ENCODE measurements at places on chromosomes 16 and 17. TPM values are rescaled to one million over a fixed set of nuclear protein-coding genes. Genes with fewer than 3 reads are reported as not detected.

DNA sequence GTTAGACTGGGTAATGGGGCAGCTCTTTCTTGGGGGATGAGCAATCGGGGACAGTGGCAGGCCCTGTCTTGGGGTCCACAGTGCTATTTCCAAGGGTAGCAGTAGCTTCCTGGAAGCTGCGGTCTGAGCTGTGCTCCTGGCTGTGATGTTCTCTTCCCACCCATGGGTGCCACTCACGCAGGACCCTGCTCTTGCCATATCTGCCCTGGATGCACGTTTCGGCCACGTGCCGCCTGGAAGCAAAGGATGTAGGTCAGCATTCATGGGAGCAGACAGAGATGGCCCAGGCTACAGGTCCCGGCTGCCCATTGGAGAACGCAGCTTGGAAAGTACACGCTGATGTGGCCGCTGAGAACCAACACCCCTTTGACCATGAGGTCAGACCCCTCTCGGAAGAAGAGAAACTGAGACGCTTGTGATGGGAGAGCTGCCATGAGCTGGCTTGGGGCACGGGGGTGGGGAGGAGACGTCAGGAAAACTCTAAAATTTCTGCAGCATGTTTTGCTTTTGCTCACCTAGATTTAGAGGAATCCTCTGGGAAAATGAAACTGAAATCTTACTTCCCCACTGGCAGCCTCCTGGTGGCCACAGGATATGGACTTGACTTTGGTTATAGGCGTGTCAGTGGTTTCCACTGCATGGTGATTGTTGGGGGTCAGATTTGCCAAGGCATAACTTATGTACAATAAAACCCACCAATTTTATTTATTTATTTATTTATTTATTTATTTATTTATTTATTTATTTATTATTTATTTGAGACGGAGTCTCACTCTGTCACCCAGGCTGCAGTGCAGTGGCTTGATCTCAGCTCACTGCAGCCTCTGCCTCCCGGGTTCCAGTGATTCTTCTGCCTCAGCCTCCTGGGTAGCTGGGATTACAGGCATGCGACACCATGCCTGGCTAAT, 36.2 kb upstream of the IRF8 start:
- H3K4me1 ChIP-seq, result no peaks in the 10 kb centered on the region
- H3K4me3 ChIP-seq, result no peak overlapping the region
- no peak for DNase-seq
- H3K36me3 ChIP-seq, result no peaks in the 10 kb centered on the region
- no peak overlapping the region for H3K27ac ChIP-seq

- H3K27me3 ChIP-seq, result peaks cover 38% of the 10 kb centered on the region
- H3K27ac ChIP-seq, result no peak overlapping the region
- no peaks in the 10 kb centered on the region for H3K36me3 ChIP-seq
Measured at GRCh38 chr17:5769593-5770354, 185.5 kb upstream of the NLRP1 start.

DNA sequence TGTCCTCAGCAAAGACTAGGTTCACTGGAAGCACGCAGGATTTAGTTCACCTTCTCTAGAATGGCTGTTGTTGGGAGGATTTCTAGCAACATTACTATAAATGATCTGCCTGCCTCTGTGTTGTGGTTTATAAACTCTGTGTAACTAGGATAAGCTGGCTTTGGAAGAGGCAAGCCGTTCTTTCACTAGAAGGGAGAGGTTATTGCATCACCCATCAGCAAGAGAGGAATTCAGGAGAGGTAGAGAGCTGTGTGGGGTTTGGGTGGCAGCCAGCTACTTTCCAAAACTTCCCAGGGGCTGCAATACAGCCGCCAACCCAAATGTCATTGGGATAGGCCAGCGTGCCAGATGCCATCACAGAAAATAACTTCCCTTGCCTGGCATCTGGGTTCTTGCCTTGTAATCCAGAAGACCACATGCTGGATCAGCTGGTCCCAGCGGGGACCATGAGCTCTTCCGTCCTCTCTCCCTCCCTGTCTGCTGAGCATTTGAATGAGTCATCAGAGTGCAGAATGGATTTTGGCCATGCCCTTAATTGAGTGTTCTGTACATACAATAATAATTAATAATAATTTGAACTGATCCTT, 95.7 kb upstream of the RBFOX1 start:
- no peaks in the 10 kb centered on the region for H3K36me3 ChIP-seq
- H3K4me1 ChIP-seq, result no peaks in the 10 kb centered on the region
- H3K27ac ChIP-seq, result no peak overlapping the region
- H3K4me3 ChIP-seq, result no peak overlapping the region

The SLC47A1 gene
- total RNA-seq, result 8.8 TPM

The CLEC19A gene
- total RNA-seq, result not detected

The TMEM204 gene
- total RNA-seq, result 37.0 TPM

All from breast epithelium (tissue), 4 donors.